ENCODE measurements at places on chromosomes 2 and 18. TPM values are rescaled to one million over a fixed set of nuclear protein-coding genes. Genes with fewer than 3 reads are reported as not detected.

Gene CNRIP1
- total RNA-seq: 67.6 TPM

Gene ZSWIM2
- total RNA-seq: not detected

Gene VAMP5
- total RNA-seq: 47.5 TPM

Gene M1AP
- not detected for total RNA-seq

Gene SPATS2L
- 56.6 TPM for total RNA-seq

Gene YES1
- total RNA-seq: 418 TPM

Gene GALNT13
- total RNA-seq: 4.2 TPM

Gene BCL11A
- total RNA-seq: 0.27 TPM

Gene ABCB6
- 25.8 TPM for total RNA-seq

Gene TMEM214
- total RNA-seq: 50.4 TPM

Gene ALPP
- not detected for total RNA-seq
